ENCODE measurements at places on chromosomes 6 and 20.

- DNase-seq = no peak
These were observed 232.4 kb downstream of the SAMD5 start for GRCh38 chr6:147740916-147741315.

DNA sequence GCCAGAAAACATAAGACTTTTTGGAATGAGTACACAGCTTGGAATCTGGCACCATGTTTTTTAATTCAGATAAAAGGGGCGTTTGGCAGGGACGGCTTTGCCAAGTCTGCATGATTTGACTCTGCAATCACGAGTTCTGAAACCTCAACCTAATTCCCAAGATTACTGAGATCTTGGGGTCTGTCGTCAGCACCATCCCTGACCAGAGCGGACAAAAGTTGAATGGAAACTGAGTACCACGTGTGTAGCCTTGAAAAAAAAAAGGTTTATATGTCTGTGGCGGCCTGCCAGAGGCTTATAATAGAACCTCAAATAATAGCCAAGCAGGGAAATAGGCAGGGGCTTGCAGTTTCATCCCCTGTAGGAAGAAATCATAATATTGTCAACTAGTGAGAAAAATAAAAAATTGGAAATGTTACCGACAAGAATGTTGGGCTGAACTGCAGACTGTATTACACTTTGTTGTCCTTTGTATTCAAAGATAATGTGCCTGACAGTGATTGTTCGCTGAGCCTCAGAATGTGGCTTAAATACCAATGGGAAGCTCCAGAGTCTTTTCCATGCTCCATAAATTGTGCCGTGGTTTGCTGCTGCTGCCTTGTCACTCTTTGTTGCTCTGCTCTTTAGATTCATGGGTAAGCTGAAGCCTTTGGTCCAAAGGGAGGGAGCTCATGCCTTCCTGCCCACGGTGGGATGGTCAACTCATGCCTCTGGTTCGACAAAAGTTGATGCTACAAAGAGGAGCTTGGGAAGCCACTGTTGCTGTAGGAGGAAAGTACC is 118.8 kb upstream of the ARID1B start:
- no peak for DNase-seq

DNA sequence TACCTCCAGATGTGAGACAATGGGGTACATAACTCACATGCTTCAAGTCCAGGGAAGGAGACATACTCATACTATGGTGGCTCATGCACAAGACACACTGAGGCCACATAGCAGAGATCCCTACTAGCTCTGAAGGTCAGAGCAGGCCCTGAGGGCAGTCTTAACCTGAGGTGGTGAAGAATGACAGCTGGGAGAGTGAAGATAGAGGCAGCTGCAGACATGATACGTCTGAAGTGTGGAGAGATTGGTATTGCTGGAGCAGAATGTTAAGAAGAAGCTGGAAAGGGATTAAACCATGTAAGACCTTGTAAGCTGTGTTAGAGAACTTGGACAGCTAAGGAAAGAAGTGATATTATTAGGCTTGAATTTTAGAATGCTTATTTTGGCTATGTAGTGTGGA is 32.9 kb downstream of the PGM3 start:
- no peak for DNase-seq

DNA sequence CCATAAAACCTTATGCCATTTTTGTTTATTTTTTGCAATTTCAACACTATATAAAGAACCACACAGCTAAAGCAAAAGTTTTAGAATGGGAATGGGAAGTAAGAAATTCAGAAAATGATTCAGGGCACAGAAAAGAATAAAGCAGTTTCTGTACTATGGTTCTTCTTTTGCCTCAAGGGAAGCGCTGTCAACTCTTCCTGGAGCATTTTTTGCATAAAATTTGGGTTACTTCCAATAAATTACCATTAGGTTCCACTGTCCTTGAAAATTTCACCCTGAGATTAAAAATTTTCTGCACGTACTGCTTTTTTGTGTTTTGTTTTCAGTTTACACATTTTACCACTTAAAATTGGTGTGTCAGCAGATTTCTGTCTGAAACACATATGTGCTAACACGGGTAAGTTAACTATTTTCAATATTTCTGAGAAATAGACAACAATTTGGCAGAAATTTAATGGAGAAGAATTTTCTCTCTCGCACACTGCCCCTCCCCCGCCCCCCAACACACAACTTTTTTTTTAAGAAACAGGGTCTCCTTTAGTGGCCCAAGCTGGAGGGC is 79.6 kb downstream of the ADAT2 start:
- DNase-seq = no peak

DNA sequence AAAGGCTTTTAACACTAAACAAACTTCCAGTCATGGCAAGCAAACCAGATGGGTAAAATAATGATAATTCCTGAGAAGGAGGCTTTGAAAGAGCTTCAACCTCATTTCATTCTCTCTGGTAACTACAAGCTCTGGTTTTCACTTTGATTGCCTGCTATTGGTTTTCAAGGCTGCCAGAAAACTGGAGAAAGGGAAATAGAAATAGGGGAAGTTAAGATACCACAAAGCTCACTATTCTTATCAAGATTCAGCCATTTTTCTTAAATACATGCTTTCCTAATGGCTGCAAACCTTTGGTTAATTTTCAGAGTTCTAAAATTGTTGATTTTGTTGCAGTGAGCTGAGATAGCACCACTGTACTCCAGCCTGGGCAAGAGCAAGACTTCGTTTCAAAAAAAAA is 42.5 kb upstream of the NELFCD start:
- DNase-seq = no peak

DNA sequence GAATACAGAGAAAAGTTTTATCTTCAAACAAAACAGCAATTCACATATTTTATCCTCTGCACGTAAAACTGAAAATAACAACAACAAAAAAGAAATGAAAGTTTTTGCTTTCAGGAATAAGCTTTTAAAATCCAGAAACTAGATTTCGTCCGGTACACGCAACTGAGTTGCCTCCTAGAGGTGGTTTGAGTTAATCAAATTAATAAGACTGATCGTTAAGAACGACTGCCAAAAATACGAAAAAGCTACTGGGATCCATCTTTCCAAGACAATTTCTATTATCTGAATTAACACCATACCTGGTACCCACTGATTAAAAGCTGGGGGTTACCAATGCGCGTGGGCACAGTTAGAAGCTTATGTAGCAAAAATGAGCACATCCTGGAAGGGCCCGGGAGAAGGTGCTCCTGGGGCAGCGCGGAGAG is 669 bp downstream of the PDCD2 start:
- no peak for DNase-seq

- no peak for DNase-seq
These were observed 84.6 kb upstream of the ZNF322 start for GRCh38 chr6:26743941-26744699.

DNA sequence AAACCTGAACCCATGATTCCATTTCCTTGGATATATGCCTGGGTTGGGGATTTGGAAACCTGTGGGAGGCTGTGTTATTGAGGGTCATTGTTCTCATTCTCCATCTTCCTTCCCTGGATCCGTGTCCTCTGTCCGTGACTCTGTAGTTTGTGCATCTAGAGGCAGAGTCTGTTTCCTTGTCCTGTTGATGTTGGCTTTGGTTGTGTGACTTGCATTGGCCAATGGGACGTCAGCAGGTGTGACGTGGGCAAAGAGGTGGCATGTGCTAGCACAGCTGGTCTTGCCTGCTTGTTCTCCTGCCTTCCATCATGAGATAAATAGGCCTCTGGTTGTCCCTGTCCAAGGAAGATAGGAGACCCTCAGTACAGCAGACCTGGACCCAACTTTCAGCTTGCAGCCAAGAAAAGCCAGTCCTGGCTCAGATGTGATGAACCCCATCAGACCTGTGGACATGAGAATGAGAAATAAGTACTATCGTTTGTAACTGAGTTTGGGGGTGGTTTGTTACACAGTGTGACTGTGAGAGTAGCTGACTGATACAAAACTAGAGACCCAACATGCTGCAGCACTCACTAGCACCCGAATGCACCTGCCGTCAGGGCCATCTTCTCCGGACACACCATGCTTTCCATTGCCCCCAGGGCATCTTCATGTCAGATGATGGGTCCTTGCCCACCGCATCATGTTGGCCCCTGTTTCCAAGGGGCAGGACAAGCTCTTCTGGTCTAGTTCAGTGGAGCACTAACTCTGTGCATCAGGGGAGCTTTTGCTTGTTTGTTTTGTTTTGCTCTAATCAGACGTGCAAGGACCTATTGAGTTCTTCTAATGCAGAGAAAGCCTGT is 195.3 kb upstream of the SULF2 start:
- no peak for DNase-seq

DNA sequence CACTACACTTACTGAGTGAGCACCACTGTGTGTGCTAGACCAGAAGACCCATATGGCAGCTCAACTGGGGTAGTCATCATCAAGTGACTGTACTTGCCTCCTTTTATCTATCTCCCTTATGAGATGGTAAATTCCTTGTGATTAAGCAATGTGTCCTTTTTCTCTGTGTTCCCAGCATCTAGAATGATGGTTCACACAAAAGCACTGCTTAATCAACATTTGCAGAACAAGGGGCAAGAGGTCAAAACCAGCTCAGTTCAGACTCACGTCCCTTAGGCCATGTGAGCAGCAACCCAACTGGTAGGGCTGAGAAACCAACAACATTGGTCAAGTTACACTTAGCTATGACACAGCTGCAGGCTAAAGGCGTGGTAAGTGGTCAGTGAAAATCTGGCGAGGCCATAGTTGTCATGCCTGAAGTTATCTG is 10.0 kb downstream of the TRAM2 start:
- no peak for DNase-seq

GRCh38 chr6:89792881-89793280 is 26.7 kb downstream of the MDN1 start:
- peak; percentile 49 for DNase-seq

DNA sequence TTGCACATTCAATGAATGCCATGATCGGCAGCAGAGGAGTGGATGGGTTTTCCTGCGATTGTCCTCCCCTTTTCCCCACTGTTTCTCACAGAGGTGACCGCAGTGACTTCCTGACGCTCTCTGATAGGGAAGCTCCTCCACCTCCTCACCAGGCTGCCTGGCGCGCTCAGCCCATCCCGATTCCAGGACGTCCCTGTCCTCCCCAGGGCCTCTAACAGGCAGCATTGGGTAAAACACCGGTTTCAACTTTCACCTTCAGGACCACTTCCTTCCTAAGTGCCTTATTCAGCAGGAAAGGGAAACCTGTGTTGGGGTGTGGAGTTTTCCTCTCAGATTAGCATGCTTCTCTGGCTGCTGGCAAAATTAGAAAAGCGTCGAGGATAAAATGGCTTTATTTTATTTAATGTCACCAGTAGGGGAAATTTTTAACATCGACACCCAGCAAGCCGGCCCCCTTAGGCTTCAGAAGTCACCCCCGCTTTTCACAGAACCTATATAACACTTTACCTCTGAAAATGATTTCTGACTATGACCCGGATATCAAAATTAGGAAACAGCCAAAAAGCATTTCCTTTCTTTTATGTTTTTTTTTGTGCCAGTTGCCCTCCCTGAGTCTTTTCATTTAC is 570.4 kb upstream of the GJE1 start:
- DNase-seq = peak; percentile 19

- DNase-seq = no peak
These were observed 207.8 kb downstream of the TTLL2 start for GRCh38 chr6:167532410-167533288.

DNA sequence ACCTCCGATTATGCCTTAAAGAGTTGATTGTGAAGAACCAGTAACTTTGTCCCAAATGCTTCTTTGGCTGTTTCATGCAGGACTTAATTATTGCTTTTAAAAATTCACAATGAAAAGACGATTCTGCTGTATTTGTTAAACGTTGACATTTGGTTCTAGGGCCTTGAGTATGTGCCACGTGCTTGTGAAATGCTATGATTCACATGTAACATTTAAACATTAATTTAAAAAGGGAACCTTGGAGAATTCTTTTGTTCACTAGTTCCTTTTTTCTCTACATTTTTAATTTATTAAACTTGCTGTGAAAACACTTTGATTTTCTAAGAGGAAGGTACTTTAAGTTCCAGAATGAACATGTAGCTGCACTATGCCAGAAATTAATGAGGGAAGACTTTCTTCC is 9.5 kb downstream of the GZF1 start:
- no peak for DNase-seq

DNA sequence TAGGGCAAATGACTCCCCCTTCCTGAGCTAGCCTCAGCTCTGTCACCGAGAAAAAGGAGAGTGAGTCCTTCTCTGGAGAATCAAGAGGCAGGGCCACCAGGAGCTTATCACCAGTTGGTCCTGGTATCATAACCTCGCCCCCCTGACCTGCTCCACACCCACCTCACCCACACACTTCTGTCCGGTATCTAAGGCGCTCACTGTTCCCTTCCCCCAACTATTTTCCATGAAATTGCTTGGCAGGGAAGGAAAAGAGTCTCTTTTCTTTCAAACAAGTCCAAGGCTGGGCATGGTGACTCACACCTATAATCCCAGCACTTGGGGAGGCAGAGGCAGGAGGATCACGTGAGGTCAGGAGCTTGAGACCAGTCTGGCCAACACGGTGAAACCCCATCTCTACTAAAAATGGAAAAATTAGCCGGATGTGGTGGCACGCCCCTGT is 77.6 kb downstream of the ZMYND8 start:
- no peak for DNase-seq

- DNase-seq = peak; percentile 48
These were observed 223.4 kb upstream of the TAB2 start for GRCh38 chr6:149094156-149094555.

DNA sequence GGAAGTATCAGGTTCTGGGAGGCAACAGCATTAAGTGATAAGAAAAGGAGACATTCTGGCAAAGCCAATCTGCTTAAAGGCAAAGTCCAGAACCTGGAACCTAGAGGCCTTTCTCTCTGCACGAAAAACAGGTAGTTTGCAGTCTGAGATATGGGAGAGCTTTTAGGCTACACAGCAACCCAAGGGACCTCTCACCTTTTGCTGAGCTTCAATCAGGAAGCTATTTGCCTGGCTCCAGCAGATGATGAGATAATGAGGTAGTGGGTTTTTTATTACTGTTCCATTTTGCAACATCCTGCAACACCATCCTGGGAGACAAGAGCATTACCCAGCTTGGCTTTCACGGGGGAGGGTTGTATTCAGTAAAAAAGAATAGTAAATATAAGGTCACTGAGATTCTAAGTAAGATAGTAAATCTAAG is 143.1 kb downstream of the ADGRG6 start:
- DNase-seq = no peak

- DNase-seq = no peak
These were observed 473.5 kb downstream of the UTRN start for GRCh38 chr6:144758602-144759001.

- no peak for DNase-seq
These were observed 64.4 kb downstream of the CD40 start for GRCh38 chr20:46182276-46183200.

DNA sequence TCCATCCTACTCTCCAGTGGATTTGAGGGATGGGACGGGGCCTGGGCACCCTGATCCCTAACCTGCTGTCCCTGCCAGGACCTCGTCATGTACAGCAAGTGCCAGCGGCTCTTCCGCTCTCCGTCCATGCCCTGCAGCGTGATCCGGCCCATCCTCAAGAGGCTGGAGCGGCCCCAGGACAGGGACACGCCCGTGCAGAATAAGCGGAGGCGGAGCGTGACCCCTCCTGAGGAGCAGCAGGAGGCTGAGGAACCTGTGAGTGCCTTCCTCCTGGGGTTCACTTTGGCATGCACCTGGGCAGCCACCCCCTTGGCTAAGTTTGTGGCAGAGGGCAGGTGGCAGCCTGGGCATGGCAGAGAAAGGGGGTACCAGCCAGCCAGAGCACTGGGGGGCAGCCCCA is 5.7 kb downstream of the CDC25B start:
- DNase-seq = no peak

- DNase-seq = no peak
These were observed 13.0 kb upstream of the MATN4 start for GRCh38 chr20:45320948-45321595.

- DNase-seq = no peak
These were observed 10.5 kb downstream of the GNAS-AS1 start for GRCh38 chr20:58839991-58840747.

Measured in activated CD4-positive, alpha-beta memory T cell treated with anti-CD3 and anti-CD28 coated beads, Interleukin-2, amount 10 ng/mL, durations not matched to agents 7 days and 5 days (primary cell).